ENCODE measurements at places on chromosomes 2 and 18.

DNA sequence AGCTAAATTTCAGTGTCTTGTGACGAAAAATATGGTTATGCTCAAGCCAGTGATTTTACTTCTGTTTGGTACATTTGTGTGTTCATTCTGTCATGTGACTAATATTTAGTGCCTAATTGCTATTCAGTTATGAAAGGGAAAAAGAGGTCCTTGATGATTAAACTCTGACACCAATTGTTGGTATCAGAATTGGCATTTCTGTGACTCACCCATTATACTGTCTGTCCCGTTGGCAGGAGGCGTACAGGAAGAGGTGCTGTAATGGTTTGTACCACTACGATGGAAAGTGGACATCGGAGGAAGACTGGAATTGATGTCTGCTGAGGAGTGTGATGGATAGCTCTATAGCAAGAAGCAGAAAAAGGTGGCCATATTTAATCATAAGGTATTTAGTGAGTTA lies 310.4 kb upstream of the CCDC68 start:
- DNase-seq = no peak

- DNase-seq = no peak
These were observed 962.9 kb upstream of the FANCL start for GRCh38 chr2:59204040-59204439.

DNA sequence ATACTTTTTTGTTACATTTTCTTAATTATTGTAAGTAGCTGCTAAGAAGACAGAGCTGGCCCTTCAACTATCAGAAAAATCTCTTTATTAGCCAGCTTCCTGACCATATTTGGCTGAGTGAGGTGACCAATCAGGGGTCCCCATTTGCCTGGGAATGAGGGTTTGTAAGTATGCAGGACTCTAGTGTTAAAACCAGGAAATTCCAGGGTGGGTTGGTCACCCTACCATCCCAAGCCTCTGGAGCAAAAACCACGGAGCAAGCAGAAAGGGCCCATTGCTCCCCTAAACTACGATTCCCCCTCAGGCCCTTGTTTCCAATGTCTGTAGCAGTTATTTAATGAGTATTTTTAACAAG lies 165.6 kb upstream of the NCKAP5 start:
- no peak for DNase-seq

DNA sequence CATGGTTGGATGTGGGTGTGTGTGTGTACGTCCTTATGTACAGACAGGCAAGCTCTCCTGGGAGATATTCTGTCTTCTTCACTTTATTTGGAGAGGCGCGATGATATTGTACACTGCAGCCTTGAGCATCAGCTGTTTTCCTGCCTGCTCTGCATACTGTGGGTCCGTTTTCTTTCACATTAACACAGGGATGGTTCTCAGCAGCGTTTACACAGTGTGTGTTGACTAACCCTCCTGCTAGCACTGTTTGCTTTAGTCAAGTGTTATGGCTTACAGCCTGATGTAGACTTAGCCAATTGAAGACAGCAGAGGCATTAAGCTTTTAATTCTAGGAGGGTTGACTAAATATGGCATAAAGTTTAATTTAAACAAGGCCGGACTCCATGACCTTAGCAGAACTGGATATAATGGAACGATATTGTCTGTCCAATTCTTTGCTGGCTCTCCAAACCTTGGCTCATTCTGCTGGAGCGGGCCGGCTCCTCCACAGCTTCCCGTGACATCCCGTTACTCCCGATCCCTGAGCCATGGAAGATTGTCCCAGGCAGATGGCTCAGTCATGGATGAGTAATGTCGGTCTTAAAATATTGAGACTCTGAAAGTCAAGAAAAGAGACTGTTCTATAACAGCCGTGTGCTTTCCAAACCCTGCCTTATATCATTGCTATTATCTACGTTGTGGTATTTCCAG lies 134.7 kb downstream of the TPGS2 start:
- no peak for DNase-seq

DNA sequence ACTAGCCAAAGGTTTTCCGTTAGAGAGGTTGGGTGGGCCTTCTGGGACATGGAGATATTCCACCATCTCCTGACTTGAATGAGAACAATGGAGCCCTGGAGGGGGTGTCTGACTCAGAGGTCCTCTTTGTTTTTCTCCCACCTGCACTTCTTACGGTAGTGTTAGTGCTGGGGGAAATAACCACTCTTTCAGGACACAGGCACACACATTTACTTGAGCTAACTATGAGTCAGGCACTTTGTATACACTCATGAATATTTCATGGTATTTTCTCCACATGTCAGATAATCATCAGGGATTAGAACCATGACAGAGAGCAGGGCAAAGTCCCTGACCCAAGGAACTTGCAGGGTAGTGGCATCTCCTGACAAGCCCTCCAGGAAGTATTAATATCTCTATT lies 439.1 kb downstream of the TSN start:
- DNase-seq = no peak

DNA sequence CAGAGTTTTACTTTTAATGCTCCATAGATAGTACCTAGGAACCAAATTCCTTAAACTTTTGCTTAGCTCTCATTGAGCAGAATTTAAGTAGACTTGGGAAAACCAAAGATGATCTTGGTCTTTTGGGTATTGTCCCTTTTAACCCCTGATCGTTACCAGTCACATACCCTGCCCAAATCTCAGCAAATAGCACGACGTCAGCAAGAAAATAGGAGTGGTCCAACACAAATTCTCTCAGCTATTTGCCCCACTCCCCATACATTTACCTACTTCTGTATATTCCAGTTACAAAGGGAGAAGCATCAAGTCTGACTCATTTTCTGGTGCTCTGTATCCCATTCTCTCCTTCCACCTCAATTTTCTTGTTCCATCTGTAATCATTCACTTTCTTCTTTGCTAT lies 387.3 kb downstream of the CCDC85A start:
- DNase-seq = no peak

- DNase-seq = no peak
These were observed 144.8 kb upstream of the RGPD4 start for GRCh38 chr2:107681936-107682335.

GRCh38 chr2:72933646-72934151 lies 16.4 kb downstream of the EMX1 start:
- DNase-seq = no peak

GRCh38 chr2:10532638-10533101 lies 84.5 kb upstream of the ODC1 start:
- DNase-seq = no peak

GRCh38 chr2:173397539-173397938 lies 42.9 kb downstream of the CDCA7 start:
- DNase-seq = no peak

- no peak for DNase-seq
These were observed 373.3 kb downstream of the ZNF804A start for GRCh38 chr2:184971546-184972068.

DNA sequence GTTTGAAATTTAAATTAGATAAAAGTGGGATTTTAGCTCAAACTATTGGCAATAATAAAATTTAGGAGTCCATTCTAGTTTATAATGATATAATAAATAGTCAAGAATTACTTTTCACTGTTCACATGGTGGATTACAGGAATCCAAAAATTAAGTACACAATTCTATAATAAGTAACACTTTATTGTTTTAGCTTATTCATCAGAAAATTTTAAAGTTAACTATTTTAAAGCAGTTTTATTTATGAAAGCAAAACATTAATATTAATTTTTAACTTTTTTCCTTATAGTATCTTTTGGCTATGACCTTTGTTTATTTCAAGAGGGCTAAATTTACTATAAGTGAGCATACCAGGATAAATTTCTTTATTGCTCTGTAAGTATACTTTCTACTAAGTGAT lies 11.4 kb downstream of the SPDYA start:
- no peak for DNase-seq

GRCh38 chr2:230218421-230218820 lies 1.4 kb downstream of the SP110 start:
- no peak for DNase-seq

DNA sequence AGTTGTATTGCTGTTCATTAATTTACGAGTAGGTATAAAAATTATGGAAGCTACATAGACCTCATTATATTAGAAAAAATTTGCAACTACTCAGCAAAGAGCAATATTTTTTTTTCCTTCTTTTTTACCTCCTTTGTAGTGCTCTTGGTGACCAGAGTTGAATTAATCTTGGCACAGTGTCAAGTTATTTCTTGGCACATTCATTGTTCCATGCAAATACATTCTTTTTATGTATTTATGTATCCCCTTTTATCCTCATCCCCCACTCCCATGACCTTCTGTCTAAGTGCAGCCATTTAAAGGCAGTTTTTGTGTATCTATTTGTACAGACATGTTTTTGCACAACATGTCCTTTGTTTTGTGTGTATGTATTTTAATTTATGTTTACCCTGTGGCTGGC lies 224.5 kb downstream of the CCDC102B start:
- no peak for DNase-seq

- no peak for DNase-seq
These were observed 276.0 kb downstream of the MTX2 start for GRCh38 chr2:176544991-176545956.

GRCh38 chr2:208488686-208489564 lies 82.3 kb downstream of the PTH2R start:
- DNase-seq = no peak

- no peak for DNase-seq
These were observed 462.1 kb upstream of the ID2 start for GRCh38 chr2:8219631-8220355.

DNA sequence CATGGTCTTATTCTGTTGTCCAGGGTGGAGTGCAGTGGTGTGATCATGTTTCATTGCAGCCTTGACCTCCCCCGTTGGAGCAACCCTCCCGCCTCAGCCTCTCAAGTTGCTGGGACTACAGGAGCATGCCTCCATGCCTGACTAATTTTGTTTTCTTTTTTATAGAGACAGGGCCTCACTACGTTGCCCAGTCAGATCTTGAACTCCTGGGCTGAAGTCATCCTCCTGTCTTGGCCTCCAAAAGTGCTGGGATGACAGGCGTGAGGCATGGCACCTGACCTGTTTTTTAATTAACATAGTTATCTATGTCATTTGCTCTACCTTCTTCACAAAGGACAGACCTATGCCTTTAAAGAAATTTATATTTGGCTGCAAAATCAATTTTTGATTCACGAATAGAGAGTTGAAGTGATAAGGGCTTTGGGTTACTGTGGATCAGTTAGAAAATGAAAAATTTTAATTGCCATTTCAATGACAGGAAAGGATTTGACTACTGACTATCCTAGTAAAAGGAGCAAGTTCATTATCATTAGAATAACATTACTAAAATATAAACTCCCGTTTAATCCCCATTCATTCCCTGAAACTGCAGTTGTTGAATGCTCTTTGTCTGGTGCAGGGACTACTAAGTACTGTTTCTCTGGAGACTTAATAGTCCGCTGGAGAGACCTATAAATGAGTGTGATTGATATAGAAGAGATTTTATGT lies 3.7 kb downstream of the RNF138 start:
- DNase-seq = no peak

DNA sequence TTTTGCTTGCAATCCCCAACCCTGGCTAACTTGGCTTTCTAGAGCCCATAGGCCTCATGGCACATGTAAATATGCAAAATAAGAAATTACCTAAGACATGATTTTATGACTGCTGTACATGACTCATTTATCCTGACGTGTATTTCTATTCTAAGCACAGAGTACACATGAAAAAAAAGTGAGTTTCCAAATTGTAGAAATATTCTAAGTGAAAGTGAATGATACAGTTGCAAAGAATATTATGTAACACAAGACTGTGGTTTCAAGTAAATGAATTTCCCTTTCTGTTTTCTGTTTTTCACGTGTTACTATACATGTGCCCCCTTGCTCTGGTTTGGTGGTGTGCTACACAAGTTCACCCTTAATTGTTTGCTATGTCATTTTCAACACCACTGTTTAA lies 162.4 kb downstream of the LRP1B start:
- DNase-seq = no peak

GRCh38 chr2:68577183-68577582 lies 66.2 kb upstream of the PROKR1 start:
- DNase-seq = no peak

- DNase-seq = no peak
These were observed 166.5 kb upstream of the NCK2 start for GRCh38 chr2:105578166-105578565.

DNA sequence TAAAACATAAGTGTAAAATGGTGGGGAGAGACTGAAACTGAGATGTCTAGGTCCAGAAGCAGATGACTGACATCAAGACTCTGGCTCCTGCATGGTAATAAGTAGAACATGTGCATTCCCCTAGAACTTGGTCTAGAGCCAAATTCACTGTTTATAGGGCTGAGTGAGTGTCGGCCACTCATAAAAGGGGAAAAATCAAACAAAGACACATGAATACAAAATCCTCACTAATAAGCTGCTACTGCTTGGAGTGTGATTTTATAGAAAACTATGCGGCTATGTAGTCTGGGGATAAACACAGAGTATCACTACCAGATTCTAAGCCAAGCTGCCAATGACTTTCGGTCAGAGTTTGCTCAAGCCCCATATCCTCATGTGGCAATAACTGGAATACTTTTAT lies 1080.8 kb upstream of the DDX18 start:
- DNase-seq = no peak

DNA sequence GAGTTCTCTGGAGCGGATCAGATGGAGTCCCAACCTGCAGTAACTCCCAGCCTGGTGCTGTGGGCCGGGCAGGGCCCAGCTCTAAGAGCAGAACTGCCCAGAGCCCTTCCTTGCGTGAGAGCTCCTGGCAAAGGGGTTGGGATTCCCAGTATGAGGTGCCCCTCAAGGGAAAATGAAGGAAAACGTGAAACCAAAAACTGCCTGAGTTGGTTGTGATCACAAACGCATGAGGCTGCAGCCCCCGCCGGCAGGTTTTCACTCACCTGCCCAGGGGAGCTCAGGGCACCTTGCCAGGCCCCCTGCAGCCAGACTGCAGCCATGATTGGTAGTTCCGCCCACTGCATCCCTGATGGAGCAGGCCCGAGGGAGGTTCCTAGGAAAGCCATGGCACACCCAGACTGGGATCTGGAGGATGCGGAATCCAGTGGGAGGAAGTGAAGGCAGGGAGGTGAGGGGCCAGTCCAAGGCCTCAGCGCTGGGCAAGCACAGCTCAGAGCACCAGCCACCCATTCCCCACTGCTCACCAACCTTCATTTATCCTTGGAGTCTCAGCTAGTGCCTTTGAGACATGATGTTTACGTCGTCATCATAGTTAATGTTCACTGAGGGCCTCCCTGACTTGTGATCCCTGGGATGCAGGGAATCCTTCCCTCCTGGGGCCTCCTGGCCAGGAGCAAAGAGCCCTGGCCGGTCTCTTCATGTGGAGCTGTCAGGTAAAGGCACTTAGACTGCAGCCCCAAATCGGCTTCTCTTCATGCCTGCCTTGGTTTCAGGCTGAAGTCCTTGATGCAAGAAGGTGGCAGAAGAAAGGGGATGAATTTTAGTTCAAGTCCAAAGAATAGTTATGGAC lies 103.2 kb downstream of the INHBB start:
- DNase-seq = no peak

DNA sequence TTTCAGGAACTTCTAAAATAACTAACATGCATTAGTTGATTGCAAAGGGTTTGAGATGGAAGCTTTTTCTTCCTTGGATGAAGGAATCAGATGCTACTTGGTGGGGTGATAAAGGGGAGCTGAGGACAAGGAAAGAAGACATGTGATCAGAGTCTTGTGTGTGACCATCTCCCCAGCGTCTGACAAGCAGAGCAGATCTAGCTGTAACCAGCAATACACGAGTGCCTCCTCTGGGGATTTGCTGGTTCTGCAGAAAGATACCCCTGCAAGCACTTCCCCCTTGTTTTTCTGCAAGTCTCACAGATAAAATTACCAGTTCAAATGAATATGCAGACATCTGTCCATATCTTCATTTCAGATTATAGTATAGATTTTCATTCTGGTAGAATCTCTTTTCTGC lies 2.7 kb downstream of the CDH7 start:
- DNase-seq = no peak

GRCh38 chr2:37880551-37880950 lies 44.5 kb upstream of the RMDN2 start:
- DNase-seq = no peak
